ENCODE measurements at places on chromosomes 2 and 18. TPM values are rescaled to one million over a fixed set of nuclear protein-coding genes. Genes with fewer than 3 reads are reported as not detected.

AQP12A gene
- total RNA-seq = not detected

LRRTM1 gene
- 1.5 TPM for total RNA-seq

DNA sequence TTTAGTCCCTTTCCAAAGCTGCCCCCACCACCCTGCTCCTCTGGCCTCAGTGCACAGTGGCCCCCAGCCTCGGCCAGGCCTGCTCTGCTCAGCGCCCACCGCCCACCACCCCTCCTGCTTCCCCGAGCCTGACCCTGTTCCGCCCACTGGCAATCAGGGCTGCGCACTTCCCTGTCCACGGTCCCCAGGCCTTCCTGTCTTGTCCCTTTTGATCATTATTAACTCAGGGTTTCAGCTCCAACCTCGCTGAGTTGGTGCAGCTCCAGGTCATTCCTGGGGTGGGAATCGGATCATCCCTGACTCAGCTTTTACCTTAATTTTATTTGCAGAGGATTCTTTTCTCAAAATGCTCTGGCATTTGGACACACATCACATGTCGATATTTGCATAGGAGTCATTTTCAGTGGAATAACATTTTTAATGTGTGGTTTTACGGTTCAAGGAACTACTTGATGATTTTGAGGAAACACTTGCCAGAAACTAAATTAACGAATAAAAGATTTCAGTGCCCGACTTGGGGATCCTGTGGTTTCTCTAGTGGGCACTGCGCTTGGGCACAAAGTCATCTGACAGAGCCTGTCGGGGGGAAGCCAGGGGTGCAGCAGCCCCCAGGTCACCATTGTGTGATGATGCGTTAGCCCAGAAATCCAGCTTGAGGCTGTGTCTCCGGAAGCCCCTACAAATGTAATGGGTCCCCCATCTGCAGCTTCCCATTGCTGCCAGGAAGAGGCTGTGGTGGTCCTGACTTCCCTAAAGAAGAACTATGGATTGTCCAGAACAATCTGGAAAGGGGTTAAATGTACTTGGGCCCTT is 1.0 kb upstream of the ESPNL start:
- peak overlapping the region; percentile 25 for H3K4me3 ChIP-seq
- H3K36me3 ChIP-seq = peaks cover 3% of the 10 kb centered on the region
- no peak for DNase-seq
- H3K4me1 ChIP-seq = peaks cover 12% of the 10 kb centered on the region

- DNase-seq = no peak
- H3K36me3 ChIP-seq = no peaks in the 10 kb centered on the region
- H3K27ac ChIP-seq = no peak overlapping the region
- H3K4me1 ChIP-seq = peaks cover 5% of the 10 kb centered on the region
- no peak overlapping the region for H3K4me3 ChIP-seq
- H3K27me3 ChIP-seq = no peaks in the 10 kb centered on the region
Observed at GRCh38 chr18:39485696-39486095, 1920.1 kb upstream of the CELF4 start.

KCNJ3 gene
- total RNA-seq = 0.05 TPM

MYOM1 gene
- total RNA-seq = 1.4 TPM

Measured in neural crest cell (in vitro differentiated cells).